ENCODE measurements at places on chromosomes 5 and 9. TPM values are rescaled to one million over a fixed set of nuclear protein-coding genes. Genes with fewer than 3 reads are reported as not detected.

DNA sequence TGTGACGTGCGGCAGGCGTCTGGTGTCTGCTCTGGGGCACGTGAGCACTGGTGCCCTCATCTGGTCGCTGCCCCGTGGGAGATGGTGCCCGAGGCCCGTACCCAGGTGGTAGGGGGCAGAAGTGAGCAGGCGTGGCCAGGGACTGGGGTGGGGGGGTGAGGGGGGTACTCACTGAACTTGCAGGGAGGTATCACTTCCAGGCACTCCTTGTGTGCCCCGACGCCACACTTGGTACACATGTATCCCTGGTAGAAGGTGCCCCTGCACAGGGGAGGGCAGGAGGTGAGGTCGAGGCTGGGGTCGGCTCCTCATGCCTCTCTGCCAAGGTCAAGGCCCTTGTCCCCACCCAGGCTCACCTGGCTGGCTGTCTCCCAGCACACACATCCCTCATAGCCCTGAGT lies 45.2 kb upstream of the SARDH start:
- H3K27me3 ChIP-seq = no peaks in the 10 kb centered on the region
- no peak overlapping the region for H3K4me3 ChIP-seq
- no peaks in the 10 kb centered on the region for H3K4me1 ChIP-seq
- H3K27ac ChIP-seq = no peak overlapping the region
- no peak for DNase-seq
- H3K36me3 ChIP-seq = no peaks in the 10 kb centered on the region

The TMEM174 gene
- not detected for total RNA-seq

DNA sequence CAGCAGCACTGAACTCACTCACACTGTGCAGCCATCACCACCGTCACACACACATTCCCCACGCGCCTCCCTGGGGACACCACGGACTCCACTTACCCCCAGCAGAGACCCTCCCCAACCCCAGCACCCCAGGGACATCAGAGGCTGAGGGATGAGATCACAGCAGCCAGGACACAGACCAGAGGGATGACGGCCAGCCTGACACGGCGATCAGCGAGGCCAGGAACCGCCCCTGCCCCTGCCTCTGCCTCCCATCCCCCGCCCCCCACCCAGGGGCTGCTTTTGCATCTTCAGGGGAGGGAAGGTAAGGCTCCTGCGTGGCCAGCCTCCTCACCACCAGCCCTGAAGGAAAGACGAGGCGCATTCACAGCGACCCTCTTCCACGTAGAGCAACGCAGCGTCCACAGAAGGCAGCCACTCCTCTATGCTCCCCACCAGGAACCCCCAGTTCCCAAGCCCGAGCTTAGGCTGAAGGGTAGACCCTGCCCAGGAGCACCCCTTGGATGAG lies 104.5 kb downstream of the VAV2 start:
- H3K4me1 ChIP-seq = no peaks in the 10 kb centered on the region
- no peaks in the 10 kb centered on the region for H3K36me3 ChIP-seq
- no peak overlapping the region for H3K27ac ChIP-seq
- no peaks in the 10 kb centered on the region for H3K27me3 ChIP-seq

The COX7C gene
- total RNA-seq = 952 TPM

The CNTFR gene
- total RNA-seq = not detected

- no peaks in the 10 kb centered on the region for H3K36me3 ChIP-seq
- H3K27ac ChIP-seq = no peak overlapping the region
- peaks cover 20% of the 10 kb centered on the region for H3K4me1 ChIP-seq
- H3K4me3 ChIP-seq = no peak overlapping the region
Measured at GRCh38 chr5:59792983-59793585, 100.4 kb downstream of the PDE4D start.

GRCh38 chr5:84088996-84089395 lies 295.7 kb downstream of the EDIL3 start:
- no peaks in the 10 kb centered on the region for H3K36me3 ChIP-seq
- no peak overlapping the region for H3K27ac ChIP-seq

The GRXCR2 gene
- total RNA-seq = not detected

The LPAR1 gene
- total RNA-seq = not detected

The ACTBL2 gene
- not detected for total RNA-seq

GRCh38 chr5:66136053-66136452 lies 8.0 kb upstream of the SREK1 start:
- no peaks in the 10 kb centered on the region for H3K36me3 ChIP-seq
- peaks cover 24% of the 10 kb centered on the region for H3K4me1 ChIP-seq
- no peaks in the 10 kb centered on the region for H3K27me3 ChIP-seq
- no peak overlapping the region for H3K27ac ChIP-seq
- DNase-seq = no peak

DNA sequence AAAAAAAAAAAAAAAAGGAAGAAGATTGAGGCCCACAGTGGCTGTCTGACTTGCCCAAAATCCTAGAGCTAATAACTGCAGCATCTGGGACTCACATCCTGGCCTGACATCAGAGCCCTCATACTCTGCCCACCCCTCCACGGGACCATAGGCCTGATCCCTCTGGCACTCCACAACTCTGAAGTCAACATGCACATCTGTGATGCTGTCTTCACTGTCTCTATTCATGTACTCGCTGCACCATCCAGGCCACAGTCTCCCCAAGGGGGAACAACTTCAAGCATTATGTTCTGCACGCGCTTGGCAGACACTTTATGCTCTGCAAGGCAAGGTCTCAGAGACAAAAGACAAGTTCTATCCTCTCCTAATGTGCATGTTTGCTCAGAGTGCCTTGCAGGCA lies 158.2 kb downstream of the SPOCK1 start:
- H3K27ac ChIP-seq = no peak overlapping the region
- H3K27me3 ChIP-seq = peaks cover 3% of the 10 kb centered on the region
- no peaks in the 10 kb centered on the region for H3K36me3 ChIP-seq
- H3K4me3 ChIP-seq = no peak overlapping the region
- H3K4me1 ChIP-seq = no peaks in the 10 kb centered on the region

DNA sequence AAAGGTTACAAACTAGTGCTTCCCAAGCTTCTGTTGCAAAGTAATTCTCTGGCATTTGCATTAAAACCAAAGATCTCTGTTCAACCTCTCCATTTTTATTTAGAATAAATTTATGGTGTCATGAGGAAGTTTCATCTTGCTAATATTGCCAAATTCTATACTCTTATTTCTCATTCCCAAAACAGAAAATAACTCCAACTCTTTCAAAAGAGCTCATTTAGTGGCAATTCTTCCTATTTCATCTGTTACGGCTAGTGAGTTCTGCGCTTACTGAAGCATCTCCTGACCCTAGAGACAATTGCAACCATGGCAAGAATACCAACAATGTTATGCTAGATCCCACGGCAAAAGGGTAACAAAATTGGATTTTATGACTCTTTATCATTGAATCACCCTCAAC lies 97.0 kb downstream of the HINT1 start:
- H3K4me1 ChIP-seq = peaks cover 55% of the 10 kb centered on the region
- no peak overlapping the region for H3K4me3 ChIP-seq
- H3K27ac ChIP-seq = no peak overlapping the region
- no peaks in the 10 kb centered on the region for H3K27me3 ChIP-seq

- no peak for DNase-seq
- no peak overlapping the region for H3K27ac ChIP-seq
- no peak overlapping the region for H3K4me3 ChIP-seq
- no peaks in the 10 kb centered on the region for H3K36me3 ChIP-seq
- peaks cover 1% of the 10 kb centered on the region for H3K27me3 ChIP-seq
Measured at GRCh38 chr5:39414426-39414825, 10.4 kb downstream of the DAB2 start.

DNA sequence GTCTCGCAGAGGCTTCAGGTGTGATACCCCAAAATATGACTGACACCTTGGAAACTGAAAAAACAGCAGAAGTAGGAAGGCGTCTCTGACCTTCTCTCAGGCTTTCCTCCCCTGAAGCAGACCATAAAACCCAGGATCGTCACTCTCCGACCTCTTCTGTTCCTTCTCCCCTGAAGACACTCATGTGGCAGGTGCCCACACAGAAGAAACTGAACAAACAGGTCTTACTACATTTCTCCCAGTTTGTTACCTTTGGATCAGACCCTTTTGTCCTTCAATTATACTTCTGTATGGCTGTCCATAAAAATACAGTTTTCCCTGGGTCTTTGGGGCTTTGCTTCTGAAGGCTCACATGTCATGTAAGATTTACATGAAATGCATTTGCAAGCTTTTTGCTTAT lies 10.3 kb upstream of the PRUNE2 start:
- H3K4me3 ChIP-seq = no peak overlapping the region
- H3K4me1 ChIP-seq = no peaks in the 10 kb centered on the region
- no peak overlapping the region for H3K27ac ChIP-seq
- peaks cover 2% of the 10 kb centered on the region for H3K27me3 ChIP-seq

The HMCN2 gene
- not detected for total RNA-seq

DNA sequence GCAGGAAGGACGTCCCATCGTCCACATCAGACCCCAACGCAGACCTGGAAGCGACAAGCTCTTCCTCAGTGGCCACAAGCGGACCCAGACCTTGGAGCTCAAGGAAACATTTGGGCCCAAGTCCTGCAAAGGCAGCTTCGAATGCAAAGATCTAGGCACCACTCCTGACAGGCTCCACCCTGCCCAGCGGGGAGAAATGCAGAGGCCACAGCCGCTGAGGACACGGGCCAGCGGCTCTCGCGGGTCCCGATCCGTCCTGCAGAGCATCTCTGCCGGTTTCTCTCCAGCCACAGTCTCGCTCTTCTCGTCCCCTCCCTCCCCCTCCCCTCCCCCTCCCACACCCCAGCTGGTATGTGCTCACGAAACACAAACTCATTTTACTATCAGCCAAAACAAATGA lies 4.9 kb downstream of the SOHLH1 start:
- H3K4me3 ChIP-seq = no peak overlapping the region
- H3K36me3 ChIP-seq = no peaks in the 10 kb centered on the region
- no peak overlapping the region for H3K27ac ChIP-seq
- no peaks in the 10 kb centered on the region for H3K4me1 ChIP-seq

DNA sequence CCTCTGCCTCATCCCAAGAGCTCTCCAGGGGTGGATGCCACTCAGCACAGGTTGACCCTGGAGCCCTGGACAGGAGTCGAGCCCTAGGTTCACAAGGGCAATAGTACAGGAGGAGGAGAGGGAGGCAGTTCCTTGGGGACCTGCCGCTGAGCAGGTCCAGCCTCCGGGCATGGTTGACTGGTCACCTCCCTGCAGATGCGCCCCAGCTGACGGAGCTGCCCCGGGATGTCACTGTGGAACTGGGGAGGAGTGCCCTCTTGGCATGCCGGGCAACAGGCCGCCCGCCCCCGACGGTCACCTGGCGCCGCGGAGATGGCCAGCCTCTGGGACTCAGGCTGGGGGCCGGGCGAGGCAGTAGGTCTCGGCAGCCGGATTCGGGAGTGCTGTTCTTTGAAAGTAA lies 53.7 kb downstream of the HMCN2 start:
- peaks cover 30% of the 10 kb centered on the region for H3K27me3 ChIP-seq
- no peak overlapping the region for H3K4me3 ChIP-seq
- H3K36me3 ChIP-seq = no peaks in the 10 kb centered on the region
- H3K27ac ChIP-seq = no peak overlapping the region
- no peak for DNase-seq

DNA sequence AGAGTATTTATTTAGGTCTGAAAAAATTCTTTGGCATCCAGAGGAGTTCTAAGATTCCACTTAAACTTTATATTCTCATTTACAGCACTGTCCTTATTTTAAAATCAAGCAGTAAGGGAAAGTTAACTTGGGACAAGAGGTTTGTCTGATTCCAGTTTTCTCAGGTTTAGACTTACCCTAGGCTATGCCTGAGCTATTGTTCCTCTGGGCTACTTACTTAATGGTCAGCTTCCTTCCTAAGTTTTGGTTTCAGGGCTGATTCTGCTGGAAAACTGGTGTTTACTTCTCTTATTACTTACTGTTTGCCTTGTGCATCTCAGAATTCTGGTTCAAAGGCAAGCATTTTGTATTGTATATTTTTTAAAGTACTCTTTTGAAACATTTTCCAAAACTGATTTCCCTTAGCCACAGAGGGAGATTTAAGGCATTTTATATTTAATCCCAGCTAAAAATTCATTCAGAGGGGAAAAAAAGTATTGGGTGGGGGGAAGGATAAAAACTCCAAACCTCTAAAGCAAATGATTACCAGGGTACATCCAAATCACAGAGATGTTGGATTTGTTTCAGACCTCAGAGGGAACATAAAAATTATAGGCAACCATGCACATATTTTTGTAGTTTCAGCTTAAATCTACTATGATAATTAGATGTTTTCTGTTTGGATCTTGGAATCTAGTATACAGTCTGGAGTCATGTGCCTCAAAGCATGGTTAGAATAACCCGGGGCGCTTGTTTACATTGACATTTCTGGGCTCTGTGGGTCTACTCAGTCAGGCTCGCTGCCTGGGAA lies 290.0 kb downstream of the ARHGAP26 start:
- H3K27me3 ChIP-seq = no peaks in the 10 kb centered on the region
- DNase-seq = no peak
- H3K4me3 ChIP-seq = no peak overlapping the region
- peaks cover 41% of the 10 kb centered on the region for H3K36me3 ChIP-seq
- H3K4me1 ChIP-seq = peaks cover 40% of the 10 kb centered on the region

The CEL gene
- total RNA-seq = 2.2 TPM

Data from activated naive CD4-positive, alpha-beta T cell treated with anti-CD3 and anti-CD28 coated beads for 36 hours (primary cell).